ENCODE measurements at places on chromosomes 5 and 9. TPM values are rescaled to one million over a fixed set of nuclear protein-coding genes. Genes with fewer than 3 reads are reported as not detected.

Gene PCDHB13
- 9.3 TPM for polyA plus RNA-seq

Gene PAM
- polyA plus RNA-seq, result 232 TPM

Gene PKD2L2
- 0.48 TPM for polyA plus RNA-seq

Gene ZBED3
- 40.3 TPM for polyA plus RNA-seq

Gene KCNV2
- polyA plus RNA-seq, result 0.27 TPM

Gene SLC1A3
- polyA plus RNA-seq, result 3.5 TPM

Gene OGN
- polyA plus RNA-seq, result 40.2 TPM

Gene MRPL22
- 52.2 TPM for polyA plus RNA-seq

Gene POC5
- polyA plus RNA-seq, result 21.7 TPM

Gene TRIP13
- 14.5 TPM for polyA plus RNA-seq

Gene TAF9
- 61.6 TPM for polyA plus RNA-seq

Gene IFNA5
- polyA plus RNA-seq, result not detected

Gene FOXI1
- 4.8 TPM for polyA plus RNA-seq

Gene SLCO6A1
- polyA plus RNA-seq, result not detected

Gene ADRB2
- polyA plus RNA-seq, result 0.27 TPM

Gene SLC46A2
- polyA plus RNA-seq, result 0.12 TPM

Gene F2RL2
- polyA plus RNA-seq, result 0.71 TPM

Gene SMIM32
- 8.5 TPM for polyA plus RNA-seq

Gene SHOC1
- 1.5 TPM for polyA plus RNA-seq

Gene FRMD3
- polyA plus RNA-seq, result 20.9 TPM

Gene CDH9
- 21.8 TPM for polyA plus RNA-seq

Gene FCN2
- polyA plus RNA-seq, result 0.48 TPM

Gene PLPPR1
- 18.5 TPM for polyA plus RNA-seq

Gene FAM200C
- 18.8 TPM for polyA plus RNA-seq

Gene DEPDC1B
- polyA plus RNA-seq, result 35.0 TPM

Measured in left kidney (tissue), 8 donors.